ENCODE measurements at places on chromosomes 1 and 21.

DNA sequence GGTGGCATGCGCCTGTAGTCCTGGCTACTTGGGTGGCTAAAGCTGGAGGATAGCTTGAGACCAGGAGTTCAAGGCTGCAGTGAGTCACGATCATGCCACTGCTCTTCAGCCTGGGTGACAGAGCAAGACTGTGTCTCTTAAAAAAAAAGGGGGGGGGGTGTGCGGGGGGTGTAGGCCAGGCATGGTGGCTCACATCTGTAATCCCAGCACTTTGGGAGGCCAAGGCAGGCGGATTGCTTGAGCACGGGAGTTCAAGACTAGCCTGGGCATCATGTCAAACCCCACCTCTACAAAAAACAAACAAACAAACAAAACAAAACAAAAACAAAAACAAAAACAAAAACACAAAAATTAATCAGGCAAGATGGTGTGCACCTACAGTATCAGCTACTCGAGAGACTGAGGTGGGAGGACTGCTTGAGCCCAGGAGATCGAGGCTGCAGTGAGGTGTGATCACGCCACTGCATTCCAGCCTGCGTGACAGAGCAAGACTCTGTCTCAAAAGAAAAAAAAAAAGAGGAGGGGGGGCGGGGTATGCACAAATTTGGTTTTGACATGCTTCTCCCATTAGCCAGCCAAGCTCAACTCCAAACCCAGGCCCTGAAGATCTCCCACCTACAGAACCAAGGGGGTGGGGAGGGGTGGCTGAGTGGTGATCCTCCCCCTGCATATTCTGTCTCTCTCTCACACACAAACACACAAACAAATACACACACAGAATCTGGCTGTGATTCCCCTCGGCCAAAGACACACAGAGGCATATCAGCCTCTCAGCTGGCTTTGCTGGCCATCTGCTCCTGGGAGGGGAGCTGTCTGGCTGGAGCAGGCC, 3.1 kb downstream of the PTAFR start:
- no peak for DNase-seq

DNA sequence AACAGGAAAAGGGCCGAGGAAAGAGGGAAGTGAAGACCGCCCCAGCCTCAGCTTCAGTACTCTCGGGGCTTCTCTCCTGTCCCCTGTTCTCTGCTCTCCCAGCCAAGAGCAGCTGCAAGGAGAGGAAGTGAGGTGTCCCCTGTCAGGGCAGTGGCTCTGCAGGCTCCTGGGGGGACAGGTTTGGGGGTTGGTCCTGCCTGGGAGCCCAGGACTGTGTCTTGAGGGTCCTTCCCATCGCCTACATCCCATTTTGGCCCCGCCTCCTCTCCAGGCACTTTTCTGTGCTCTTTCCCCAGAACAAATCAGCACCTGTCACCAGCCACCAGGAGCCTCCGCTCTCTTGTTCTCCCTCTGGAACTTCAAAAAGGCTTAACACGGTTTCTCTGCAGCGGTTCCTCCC, 82.6 kb downstream of the VWA5B1 start:
- DNase-seq, result no peak

DNA sequence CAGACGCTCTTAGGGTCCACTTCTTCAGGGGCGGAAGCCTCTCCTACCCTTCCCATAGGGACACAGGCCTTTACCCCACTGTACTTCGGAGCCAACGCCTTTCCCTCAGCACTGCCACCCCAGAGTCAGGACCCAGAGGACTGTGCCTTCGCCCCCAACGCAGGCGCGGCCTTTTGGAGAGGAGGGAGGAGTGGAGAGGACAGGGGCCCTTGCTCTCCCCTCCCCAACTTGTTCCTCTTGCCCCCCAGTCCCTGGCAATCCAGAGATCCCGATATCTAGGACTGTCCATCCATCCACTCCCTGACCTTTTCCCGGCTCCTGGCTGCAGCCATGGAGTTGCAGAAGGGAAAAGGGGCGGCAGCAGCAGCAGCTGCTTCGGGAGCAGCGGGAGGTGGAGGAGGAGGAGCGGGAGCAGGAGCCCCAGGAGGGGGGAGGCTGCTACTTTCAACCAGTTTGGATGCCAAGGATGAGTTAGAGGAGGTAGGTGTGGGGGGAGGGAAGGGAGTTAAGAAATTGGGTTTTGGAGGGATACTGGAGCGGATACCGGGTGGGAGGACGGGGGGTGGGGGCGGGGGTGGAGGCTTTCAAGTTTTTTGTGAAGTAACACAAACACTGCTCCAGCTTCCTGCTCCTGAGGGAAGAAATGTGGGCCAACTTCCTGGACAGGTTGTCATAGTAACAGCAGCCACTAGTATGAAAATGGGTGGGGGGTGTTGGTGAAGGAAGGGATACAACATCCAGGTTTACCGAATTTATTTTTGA, 636 bp downstream of the INTS3 start:
- peak; percentile 74 for DNase-seq

- DNase-seq, result no peak
Observed at GRCh38 chr1:30692201-30692947, 31.0 kb downstream of the MATN1 start.

- no peak for DNase-seq
Observed at GRCh38 chr1:95073446-95073845, 695 bp upstream of the ALG14 start.

- no peak for DNase-seq
Observed at GRCh38 chr1:21903638-21904453, 33.3 kb downstream of the HSPG2 start.

DNA sequence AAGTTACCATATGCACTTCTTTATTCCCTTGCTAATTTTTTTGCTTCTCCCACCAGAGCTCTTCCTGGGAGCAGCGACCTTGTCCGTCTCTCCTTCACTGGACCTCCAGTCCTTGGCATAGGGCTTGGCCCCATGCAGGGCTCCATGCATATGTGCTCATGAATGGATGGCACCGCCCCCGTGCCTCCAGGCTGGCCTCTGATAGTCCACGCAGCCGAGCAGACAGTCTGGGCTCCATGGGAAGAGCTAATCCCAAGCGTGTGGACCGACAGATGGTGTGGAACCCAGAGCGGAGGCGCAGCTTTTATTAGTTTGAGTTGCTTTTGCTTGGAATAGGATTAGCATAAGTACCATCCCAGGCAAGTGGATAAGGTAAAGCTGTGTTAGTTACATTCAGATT, 41.8 kb downstream of the CDCP2 start:
- no peak for DNase-seq

DNA sequence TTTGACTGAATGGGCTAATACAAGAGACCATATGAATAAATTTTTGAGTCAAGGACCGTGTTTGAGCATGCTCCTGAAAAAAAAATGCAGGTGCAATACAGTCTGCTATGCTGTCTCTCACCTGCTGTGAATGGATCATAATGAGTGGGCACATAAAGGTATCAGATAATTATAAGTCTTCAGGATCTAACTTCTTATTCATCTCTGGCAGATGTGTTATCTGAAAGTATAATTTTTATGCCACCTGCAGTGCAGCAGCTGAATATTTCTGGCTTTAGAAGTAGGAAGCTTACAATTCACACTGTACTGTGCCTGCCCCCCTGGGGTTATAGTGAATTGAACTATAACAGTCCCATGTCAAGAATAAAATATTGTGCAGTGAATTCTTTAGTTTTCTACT, 333.3 kb downstream of the MRPL39 start:
- no peak for DNase-seq
